Gastroesophageal sphincter (tissue), 4 donors: ENCODE measurements at places on chromosomes 6 and 20.

DNA sequence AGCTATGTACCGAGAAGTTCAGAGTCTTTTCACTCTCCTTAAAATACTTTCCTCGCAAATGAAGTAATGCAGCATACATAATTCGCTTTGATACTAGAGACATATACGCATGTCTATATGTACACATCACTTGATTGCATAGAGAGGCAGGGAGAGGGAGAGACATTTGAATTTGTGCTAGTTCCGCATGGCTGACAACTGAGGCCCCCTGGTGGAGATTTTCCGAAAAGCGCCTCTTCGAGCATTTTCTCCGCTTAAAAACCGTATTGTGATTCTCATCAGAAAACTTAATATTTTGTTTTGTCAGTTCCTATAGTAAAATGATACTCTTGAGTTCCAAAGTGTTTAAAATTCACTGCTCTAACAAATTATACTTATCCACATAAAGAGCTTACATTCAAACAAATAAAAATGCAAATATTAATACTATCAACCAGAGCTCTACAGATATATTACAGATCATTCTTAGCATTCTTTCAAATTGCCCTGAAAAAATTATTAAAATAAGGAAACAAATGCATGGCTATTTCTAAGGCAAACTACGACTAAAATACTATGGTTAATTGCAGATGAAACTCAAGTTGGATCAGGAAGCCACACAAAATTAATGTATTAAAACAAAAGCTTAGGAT lies 637 bp downstream of the MYLK4 start:
- ATAC-seq, result no peak

- no peak for ATAC-seq
Observed at GRCh38 chr6:12298017-12298978, 8.1 kb downstream of the EDN1 start.

- peak; percentile 69 for ATAC-seq
Observed at GRCh38 chr6:32664827-32665362, 1.6 kb downstream of the HLA-DQB1 start.

DNA sequence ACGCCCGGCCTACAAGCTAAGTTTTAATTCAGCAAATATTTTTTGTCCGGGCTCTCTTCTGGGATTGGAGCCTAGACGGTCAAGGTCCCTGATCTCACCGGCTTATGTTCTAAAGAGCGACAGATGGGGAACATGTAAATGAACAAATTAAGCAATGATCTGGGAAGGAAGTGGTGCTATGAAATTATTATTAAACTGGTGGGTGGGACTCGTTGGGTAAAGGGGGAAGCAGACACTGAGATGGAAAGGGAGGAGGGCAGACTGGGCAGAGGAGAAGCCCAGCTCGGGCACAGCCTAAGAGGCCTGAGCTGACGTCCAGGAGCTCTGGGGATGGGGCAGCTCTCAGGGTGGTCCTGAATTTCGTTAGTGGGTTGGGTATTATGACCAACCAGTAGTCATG lies 81.8 kb upstream of the AGPAT4 start:
- ATAC-seq, result peak; percentile 24

DNA sequence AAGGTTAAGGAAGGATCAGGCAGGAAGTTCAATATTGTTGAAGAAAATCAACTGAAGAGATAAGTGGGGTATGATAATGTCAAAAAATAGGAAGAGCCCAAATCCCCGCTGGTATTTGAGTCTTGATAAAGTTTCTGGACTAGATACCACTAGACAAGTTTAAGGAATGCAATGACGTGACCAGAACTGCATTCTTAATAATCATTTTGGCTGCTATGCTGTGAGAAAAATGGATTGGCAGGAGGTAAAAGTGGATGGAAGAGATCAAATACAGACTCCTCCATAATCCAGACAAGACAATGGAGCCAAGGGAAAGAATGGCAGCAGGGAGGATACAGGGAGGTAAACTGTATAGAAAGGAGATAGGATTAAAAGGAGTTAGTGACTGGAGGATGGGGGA lies 128.2 kb downstream of the COL12A1 start:
- ATAC-seq, result no peak

DNA sequence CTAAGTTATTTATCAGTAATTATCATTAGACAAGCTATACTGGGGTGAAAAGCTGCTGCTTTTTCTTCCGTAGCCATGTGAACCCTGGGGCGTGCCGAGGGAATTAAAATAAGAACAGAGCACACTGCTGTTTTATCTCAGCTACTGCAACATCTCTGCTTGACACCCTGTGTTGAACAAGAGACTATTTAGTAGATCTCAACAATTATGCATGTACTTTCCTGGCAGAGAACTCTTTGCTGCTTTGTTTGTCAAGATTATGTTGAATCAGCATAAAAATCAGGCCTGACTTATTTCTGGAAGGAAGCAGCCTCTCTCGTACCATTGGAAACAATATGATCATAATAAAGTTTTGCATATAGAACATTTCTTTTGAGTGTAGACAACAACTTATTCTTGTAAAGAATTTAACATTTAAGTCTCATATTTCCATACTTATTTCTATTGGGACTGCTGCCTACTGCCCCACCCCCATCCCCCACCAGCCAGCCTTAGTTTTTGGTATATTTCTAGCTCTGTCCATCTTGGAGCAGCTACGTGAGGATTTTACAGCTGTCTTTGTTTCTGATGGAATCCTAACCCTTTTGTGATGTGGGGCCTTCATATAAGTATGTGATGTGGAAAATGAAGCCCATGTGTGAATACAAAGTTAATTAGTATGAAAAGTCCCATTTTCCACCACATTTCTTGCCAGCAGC lies 1011.4 kb downstream of the KIF16B start:
- no peak for ATAC-seq

- ATAC-seq, result no peak
Observed at GRCh38 chr6:17565399-17565798, 34.7 kb upstream of the FAM8A1 start.

GRCh38 chr20:10167040-10167439 lies 51.6 kb upstream of the SNAP25 start:
- ATAC-seq, result no peak

DNA sequence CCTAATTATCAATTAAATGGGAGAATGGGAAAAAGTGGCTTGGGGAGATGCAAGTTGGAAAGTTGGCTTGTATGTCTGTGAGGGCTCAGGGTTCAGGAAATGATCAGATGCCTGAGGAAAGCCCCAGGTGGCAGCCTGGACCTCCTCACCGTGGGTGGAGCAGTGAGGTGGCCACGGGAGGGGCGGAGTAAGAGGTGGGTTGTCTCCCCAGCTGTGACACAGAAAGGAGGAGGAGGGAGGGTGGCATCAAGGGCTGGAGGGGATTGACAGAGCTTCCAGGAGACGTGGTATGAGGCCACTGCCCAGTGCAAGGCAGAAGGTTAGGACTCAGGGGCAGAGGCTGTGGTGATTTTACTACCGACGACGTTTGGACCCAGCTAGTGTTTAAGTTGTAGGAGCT lies 672.2 kb downstream of the PRKN start:
- no peak for ATAC-seq

- no peak for ATAC-seq
Observed at GRCh38 chr6:129643176-129643575, 66.8 kb downstream of the ARHGAP18 start.

DNA sequence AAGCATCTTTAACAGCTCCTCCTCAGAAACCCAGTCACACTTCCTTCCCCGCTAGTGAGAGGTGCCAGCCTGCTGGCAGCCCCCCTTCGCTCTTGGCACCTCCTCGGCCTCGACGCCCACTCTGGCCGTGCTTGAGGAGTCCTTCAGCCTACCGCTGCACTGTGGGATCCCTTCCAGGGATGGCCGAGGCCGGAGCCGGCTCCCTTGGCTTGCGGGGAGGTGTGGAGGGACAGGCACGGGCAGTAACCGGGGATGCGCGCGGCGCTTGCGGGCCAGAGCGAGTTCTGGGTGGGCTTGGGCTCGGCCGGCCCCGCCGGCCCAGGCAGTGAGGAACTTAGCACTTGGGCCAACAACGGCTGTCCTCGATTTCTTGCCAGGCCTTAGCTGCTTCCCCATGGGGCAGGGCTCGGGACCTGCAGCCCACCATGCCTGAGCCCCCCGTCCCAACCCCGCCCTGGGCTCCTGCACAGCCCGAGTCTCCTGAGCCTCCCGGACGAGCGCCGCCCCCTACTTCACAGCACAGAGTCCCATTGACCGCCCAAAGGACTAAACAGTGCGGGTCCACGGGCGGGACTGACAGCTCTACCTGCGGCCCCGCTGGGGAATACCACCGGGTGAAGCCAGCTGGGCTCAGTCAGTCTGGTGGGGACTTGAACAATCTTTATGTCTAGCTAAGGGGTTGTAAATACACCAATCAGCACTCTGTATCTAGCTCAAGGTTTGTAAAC lies 51.6 kb downstream of the RIOK1 start:
- ATAC-seq, result no peak

GRCh38 chr6:43192911-43193310 lies 10.9 kb downstream of the CUL9 start:
- ATAC-seq, result no peak

GRCh38 chr6:20686142-20686541 lies 151.9 kb downstream of the CDKAL1 start:
- ATAC-seq, result no peak

GRCh38 chr6:124769811-124770544 lies 192.3 kb upstream of the RNF217 start:
- no peak for ATAC-seq

DNA sequence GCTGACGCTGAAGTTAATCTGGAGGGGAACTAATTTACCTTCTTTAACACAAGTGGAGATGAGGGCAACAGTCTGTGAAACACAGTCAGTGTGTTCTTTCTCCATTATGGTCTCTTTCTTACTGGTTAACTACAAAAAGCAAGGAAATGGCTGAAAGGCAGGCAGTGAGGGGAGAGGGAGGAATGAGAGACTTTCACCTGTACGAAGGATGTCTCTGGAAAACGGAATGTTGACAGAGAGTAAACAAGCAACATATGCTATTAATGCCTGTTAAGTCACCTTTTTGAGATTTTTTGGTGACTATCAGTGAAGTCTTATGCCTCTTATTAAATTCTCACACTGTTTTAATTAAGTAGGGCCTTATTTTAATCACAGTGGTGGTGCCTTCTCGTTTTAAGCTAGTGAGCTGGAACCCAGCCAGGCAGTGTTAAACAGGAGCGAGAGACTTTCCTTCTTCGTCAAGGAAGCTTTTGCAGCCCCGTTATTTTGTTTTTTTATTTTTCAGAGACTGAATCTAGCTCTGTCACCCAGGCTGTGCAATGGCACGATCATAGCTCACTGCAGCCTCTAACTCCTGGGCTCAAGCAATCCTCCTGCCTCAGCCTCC lies 165.6 kb downstream of the ATXN1 start:
- no peak for ATAC-seq

DNA sequence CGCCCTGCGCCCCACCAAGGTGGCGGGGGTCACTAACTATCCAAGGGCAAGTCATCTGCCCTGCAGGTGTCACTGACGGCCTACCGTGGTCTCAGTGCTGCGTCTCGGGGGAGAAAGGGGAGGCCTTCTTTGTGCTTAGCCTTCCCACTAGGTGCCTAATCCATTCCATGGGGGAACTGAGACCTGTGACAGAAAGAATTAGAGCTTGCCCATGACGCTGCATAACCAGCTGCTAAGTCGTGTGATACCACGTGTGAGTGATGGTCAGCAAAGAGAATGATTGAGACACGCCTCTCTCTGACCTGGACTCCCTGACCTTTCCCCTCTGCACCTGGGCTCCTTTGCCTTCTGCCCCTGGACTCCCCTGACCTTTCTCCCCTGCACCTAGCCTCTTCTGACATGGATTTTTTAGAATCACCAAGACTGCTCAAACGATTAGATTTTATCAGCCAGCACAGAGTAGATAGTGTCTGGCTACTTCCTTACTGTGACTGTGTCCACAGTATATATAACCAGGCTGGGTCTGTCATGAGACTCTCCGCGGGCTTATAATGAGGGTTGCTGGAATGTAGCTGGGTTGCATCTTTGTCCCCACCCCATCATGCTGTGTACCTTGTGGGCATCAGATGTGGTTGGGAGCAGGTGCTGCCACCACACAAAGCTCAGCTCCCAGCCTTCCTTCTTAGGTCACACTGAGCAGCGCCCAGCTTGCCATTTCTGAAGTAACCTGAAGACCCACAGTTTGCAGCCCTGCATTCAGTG lies 140.6 kb downstream of the TMEM242 start:
- ATAC-seq, result no peak

DNA sequence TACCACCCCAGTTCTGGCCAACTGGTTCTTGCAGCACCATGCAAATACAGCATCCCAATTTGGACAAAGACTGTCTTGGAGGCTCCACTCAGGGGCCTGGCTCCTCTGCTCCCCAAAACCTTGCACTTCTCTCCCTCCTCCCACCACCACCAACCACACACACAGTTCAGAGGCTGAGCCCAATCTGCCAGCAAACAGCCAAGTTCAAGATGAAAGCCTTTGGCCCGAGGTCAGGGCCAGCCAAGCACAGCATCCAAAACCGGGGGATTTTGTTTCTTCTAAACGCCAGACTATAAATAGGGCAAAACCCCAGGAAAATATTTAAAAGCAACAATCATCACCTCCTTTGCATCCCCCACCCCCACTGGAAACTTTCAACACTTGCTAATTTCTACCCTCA lies 5.7 kb downstream of the KCNK5 start:
- ATAC-seq, result no peak

- no peak for ATAC-seq
Observed at GRCh38 chr6:16690608-16691142, 70.6 kb downstream of the ATXN1 start.

- no peak for ATAC-seq
Observed at GRCh38 chr6:108157981-108158525, 7.8 kb upstream of the NR2E1 start.

DNA sequence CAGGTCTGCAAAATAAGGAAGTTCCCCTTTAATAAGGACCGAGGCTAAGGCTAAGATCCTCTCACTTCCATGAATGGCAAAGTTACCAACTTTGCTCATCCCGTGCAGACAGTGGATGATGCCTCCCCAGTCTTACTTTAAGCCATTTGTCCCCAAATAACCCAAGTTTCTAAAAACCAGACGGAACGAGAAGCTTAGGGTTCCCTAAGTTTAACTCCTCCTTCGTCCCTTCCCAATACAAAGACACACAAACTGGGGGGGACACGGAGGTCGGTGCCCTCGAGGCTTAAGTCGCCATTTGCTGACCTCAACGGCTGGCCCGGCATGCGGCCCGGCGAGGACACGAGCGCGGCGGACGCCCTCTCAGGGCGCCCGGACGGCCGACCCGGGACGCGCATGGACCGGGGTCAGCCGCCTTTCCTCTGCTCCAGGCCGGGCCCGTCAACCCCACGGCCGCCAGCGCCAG lies 527 bp downstream of the FBXO30 start:
- ATAC-seq, result peak; percentile 12

DNA sequence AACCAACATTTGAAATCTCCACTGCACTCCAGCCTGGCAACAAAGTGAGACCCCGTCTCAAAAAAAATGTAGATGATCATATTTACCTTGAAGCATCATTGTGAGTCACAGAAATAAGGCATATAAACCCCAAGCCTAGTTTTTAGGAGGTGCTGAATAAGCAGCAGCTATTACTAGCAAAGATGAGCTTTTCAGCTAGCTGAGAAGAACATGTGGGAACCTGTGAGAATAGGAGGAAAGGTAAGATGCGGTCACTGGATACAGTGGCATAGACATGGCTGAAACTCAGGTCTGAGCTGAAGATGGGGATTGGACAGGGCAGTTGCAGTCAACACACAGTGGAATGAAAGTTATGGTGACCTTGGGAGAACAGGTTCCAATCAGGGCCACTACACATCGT lies 284.3 kb upstream of the IRAK1BP1 start:
- no peak for ATAC-seq
